Heart right ventricle (tissue), 16 donors: ENCODE measurements at places on chromosomes 11 and 22. TPM values are rescaled to one million over a fixed set of nuclear protein-coding genes. Genes with fewer than 3 reads are reported as not detected.

Gene CEP126
- 0.99 TPM for total RNA-seq

DNA sequence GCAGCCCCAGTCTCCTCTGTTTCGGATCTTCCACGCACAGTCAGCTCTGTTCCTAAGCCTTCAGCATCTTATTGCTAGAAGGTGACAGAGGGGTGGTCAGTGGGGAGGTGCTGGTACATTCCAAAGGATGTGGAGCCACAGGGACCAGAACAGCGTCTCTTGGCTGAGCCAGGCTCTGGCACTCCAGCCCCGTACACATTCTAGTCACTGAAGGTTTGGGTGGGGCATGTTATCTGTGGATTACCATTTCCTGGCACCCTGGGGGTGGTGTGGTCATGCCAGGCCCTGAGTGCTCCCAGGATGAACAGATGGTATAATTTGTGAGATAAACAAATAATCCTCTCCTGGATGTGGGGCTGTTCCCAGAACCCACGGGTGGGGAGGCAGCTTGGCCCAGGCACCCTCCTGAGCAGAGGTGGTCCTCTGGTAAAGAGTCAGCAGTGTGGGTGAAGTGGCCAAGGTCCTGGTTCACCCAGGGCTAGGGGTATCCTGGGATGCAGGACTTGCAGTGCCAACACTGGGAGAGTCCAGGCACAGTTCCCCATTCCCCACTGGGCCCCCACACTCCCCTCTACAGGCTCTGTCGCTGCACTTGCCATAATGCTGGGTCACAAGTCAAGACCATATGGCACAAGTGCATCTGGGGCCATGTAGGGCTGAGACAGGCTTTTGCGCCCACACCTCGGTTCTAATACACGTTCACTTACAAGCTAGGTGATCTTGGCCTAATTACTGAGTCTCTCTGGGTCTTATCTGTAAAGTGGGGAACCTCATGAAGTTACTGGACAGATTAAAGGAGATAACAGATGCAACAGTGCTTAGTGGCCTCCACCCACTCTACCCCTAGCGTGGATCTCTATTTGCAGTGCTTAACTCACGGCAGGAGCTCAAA, 33.0 kb downstream of the DKK3 start:
- no peak for DNase-seq

Gene TRIM48
- total RNA-seq = not detected

Gene CAPN1
- 70.5 TPM for total RNA-seq

DNA sequence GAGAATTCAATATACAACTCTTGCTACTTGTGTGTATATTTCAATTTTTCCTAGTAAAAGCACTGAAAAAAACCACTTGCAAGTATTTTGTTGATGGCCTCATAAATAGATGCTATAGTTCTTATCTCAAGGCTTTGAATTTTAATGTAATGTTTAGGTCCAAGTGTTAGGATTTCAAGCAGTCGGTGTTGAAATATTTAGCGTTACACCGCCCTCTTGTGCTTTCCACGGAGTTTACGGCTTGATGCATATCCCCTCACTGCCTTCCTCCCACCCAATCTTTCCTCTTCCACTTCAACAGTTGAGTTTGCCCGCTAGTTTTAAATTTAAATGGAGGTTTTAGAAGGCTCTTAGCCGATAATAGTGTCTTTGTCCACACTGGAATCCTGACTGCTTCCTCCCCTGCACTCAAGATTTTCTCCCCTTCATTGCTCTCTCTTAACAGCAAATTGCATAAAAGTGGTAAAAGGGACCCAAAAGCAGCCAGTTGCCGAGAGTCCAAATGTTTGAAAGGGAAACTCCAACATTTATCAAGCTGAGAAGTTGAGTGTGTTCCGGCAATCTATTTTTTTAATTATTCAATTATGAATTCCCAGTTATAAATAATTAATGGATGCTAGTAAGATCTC, 25.9 kb upstream of the HTATIP2 start:
- DNase-seq = no peak

- DNase-seq = no peak
Measured at GRCh38 chr11:126334659-126335462, 20.6 kb upstream of the ST3GAL4 start.
